Articular chondrocyte of knee joint (primary cell): ENCODE measurements at places on chromosomes 12 and 14. TPM values are rescaled to one million over a fixed set of nuclear protein-coding genes. Genes with fewer than 3 reads are reported as not detected.

LTB4R gene
- 1.9 and 2.4 TPM in 2 replicates for total RNA-seq

EIF2S3B gene
- 1.7 and 4.0 TPM in 2 replicates for total RNA-seq

FAM186B gene
- total RNA-seq, result 0.39 and 0.54 TPM in 2 replicates

ARHGEF25 gene
- total RNA-seq, result 16.2 and 17.2 TPM in 2 replicates

SLC39A9 gene
- total RNA-seq, result 112 and 114 TPM in 2 replicates

FOXN3 gene
- total RNA-seq, result 50.9 and 59.7 TPM in 2 replicates

TMEM30B gene
- total RNA-seq, result 11.0 and 12.4 TPM in 2 replicates

SDSL gene
- 6.7 and 8.8 TPM in 2 replicates for total RNA-seq

TMEM179 gene
- total RNA-seq, result 0.11 and 0.13 TPM in 2 replicates

CAPZA3 gene
- total RNA-seq, result not detected in 2 replicates

CISTR gene
- total RNA-seq, result not detected in 2 replicates

STXBP6 gene
- total RNA-seq, result 1.0 and 1.2 TPM in 2 replicates

C3AR1 gene
- total RNA-seq, result 0.13 and 0.43 TPM in 2 replicates

TAPBPL gene
- total RNA-seq, result 9.9 and 13.9 TPM in 2 replicates

PSMB5 gene
- 119 and 140 TPM in 2 replicates for total RNA-seq

TBC1D30 gene
- total RNA-seq, result 0.13 and 0.43 TPM in 2 replicates

IGF1 gene
- 1.7 and 6.4 TPM in 2 replicates for total RNA-seq

ENDOU gene
- 0.11 and 0.78 TPM in 2 replicates for total RNA-seq

POTEM gene
- total RNA-seq, result not detected in 2 replicates

CCDC175 gene
- total RNA-seq, result not detected in 2 replicates

FOXA1 gene
- 0.11 TPM in 1 of 2 replicates, not detected in the other for total RNA-seq

PMCH gene
- 0.22 and 0.26 TPM in 2 replicates for total RNA-seq

CS gene
- total RNA-seq, result 98.2 and 115 TPM in 2 replicates

PDZRN4 gene
- total RNA-seq, result 0.13 TPM in 1 of 2 replicates, not detected in the other

FBXO33 gene
- 17.9 and 21.0 TPM in 2 replicates for total RNA-seq

HOXC11 gene
- 1.3 and 1.4 TPM in 2 replicates for total RNA-seq

TEX22 gene
- 0.39 and 0.43 TPM in 2 replicates for total RNA-seq

FAM222A gene
- total RNA-seq, result 0.39 and 0.43 TPM in 2 replicates
